Hematopoietic multipotent progenitor cell treated with erythropoietin and hydrocortisone succinate and interleukin-3 and kit ligand, for 17 days (in vitro differentiated cells): ENCODE measurements at places on chromosomes 7 and 10.

GRCh38 chr7:27235387-27236311 lies 7.0 kb upstream of the EVX1 start:
- DNase-seq, result no peak

DNA sequence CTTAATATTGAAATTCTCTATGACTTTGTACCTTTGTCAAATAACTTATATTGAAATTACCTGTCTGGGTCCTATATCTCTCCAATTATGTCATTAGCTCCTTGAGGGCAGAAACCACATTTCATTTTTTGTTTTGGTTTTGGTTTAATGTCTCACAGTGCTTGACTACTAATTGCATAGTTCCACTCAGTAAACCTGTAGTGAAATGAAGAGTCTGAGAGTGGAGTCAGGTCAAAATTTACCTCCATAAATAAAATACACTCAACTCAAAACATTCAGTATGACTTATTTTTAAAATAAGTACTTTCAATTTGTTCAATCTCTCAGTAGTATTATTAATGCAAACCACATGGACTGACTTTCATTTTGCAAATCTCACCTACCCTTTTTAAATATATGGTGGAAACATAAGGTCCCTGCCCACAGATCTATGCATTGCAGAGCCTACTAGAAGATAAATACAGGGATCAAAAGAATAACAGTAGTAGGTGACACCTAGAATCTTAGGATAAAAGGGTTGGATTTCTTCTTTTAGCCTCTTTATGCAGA lies 32.5 kb downstream of the PDE1C start:
- DNase-seq, result no peak

GRCh38 chr7:72266771-72267170 lies 145.4 kb downstream of the CALN1 start:
- no peak for DNase-seq

DNA sequence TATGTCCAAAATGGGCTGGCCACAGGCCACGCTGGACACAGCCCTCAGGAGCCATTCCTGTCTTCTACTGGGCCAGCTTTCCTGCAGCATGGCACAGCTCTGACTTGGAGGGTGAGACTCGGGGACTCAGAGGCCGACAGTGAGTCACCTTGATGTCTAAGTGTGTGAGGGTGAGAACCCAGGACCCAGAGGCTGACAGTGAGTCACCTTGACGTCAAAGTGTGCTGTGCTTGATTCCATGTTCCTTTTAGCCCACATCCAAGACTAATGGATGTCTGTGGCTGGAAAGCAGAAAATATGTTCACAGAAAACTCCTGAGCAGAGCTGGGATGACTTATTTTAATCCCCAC lies 6.0 kb upstream of the FAM170B start:
- no peak for DNase-seq

GRCh38 chr10:22246680-22247391 lies 29.0 kb upstream of the EBLN1 start:
- DNase-seq, result no peak

DNA sequence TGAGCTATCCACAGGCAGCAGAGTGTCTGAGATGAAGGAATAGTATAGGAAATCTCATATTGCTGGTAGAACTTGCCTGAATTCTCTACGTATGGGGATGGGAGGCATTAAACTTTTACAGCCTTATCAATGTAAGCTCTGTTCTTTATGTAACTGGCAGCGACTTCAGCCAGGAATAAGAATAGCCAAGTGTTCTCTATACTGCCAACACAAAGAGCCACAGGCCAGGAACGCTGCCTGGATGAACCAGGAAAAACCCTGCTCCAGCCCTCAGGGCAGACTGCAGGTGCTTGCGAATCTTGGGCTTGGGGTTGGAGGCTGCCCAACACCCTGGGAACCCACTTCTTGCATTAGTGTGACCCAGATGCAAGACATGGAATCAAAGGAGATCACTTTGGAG lies 6.1 kb upstream of the OLAH start:
- DNase-seq, result no peak

DNA sequence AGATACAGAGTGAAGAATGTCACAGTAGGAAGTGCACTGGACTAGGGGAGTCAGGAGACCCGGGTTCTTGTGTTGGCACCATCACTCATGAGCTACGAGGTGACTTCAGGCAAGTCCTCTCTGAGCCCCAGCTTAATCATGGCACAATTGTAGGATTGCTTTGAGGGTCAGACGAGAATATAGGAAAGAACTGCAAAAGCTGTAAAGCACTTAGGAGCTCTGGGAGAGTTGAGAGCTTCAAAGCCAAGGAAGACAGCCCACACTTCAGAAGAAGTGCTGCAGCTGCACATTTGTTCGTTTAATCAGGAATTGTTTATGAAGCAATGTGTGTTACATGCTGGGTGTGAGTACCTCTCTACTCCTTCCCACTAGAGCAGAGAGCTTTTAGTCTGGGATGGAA lies 4.4 kb downstream of the FBH1 start:
- no peak for DNase-seq
